ENCODE measurements at places on chromosomes 16 and 17.

- DNase-seq = no peak
Measured at GRCh38 chr16:87836844-87837581, 32.3 kb downstream of the SLC7A5 start.

GRCh38 chr17:70006159-70006558, 68.9 kb upstream of the KCNJ16 start:
- DNase-seq = no peak

GRCh38 chr16:86044241-86044671, 145.3 kb downstream of the IRF8 start:
- DNase-seq = no peak

DNA sequence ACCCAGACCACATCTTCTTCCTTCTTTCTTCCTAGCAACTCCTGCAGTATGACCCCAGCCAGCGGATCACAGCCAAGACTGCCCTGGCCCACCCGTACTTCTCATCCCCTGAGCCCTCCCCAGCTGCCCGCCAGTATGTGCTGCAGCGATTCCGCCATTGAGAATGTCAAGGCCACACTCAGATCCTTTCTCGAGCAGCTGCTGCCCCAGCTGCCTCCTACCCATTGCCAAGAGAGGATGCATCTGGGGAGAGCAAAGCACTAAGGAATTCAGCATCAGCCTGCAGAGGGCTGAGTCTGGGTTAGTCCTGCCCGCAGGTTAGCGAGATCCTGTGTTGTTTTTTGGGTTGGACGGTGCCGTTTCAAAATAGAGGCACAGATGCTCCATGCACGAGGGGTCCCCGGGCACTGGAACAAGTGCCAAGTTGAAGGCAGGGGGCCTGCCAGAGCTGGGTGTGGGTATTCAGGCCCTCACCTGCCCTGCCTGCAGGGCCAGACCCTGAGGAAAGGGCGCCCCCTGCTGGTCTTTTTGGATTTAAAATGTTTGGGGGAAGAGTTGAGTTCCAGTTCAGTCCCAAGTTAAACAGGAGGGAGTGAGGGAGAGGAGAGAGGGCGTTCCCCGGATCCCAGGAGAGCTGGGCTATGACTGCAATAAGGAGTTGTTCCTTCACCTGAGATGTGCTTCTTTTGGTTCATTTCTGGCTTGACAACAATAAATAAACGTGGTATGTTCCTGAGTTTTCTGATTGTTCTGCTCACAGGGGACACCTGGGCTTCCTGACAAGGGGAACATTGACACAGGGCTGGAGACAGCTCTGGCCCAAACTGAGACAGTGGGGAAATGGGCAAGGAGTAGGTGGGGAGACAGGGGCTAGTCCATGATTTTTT, 4.9 kb downstream of the CDK3 start:
- peak; percentile 70 for DNase-seq

- DNase-seq = no peak
Measured at GRCh38 chr16:15948532-15949209, 745 bp upstream of the ABCC1 start.

DNA sequence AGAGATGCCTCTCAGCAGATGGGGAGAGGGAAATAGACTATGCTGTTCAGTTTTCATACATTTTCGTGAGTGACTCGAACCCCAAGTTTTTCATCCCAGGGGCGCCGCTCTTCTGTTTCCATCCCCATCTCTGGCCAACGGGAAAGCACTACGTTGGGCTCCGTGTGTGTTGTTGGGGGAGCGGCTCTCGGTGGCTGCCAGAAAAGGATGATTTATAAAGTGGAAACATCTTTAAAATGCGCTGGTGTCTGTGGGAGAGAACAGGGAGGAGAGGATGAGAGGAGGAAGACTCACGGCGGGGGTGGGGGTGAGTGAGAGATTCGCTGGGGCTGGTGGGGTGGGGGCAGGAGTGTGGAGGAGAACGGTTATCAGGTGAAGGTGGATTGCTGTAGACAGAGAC, 5.8 kb downstream of the TBX4 start:
- no peak for DNase-seq

- no peak for DNase-seq
Measured at GRCh38 chr17:61496174-61496956, 44.1 kb downstream of the TBX4 start.

DNA sequence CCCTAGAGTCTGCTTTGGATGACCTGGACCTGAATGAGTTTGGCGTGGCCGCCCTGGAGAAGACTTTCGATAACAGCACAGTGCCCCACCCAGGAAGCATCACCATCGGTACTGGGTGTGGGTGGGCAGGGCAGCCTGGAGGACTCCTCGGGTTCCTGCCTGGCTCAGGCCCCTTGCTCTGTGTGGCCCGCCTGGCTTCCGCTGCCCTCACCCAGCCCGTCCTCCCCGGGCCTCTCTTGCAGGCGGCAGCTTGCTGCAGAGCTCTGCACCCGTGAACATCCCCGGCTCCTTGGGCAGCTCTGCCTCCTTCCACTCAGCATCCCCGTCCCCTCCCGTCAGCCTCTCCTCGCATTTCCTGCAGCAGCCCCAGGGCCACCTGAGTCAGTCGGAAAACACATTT, 24.5 kb downstream of the UNC13D start:
- DNase-seq = no peak

GRCh38 chr16:67470359-67470758, 10.6 kb downstream of the ATP6V0D1 start:
- no peak for DNase-seq

DNA sequence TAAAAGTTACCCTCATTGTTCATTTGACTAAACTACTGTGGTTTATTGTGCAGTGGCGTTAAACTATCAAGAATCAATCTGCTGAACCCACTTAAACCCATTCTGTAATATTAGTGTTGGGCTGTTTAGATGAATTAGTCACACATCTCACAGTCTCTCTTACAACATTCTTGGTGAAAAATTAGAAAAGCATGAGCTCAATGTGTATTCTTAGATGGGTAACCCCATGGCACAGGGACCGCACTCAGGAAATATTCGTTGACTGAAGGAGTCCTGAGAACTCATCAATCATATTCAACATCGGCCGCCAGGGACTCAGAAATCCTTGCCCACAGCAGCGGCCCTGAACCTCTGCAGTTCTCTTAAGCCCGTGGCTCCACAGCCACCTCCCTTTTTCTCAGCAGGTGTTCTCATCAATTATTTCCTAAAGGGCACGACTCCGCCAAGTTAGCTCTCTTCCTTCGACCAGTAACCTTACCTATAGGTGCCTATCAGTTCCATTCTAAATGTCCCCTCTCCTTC, 155.6 kb downstream of the STX8 start:
- DNase-seq = no peak

DNA sequence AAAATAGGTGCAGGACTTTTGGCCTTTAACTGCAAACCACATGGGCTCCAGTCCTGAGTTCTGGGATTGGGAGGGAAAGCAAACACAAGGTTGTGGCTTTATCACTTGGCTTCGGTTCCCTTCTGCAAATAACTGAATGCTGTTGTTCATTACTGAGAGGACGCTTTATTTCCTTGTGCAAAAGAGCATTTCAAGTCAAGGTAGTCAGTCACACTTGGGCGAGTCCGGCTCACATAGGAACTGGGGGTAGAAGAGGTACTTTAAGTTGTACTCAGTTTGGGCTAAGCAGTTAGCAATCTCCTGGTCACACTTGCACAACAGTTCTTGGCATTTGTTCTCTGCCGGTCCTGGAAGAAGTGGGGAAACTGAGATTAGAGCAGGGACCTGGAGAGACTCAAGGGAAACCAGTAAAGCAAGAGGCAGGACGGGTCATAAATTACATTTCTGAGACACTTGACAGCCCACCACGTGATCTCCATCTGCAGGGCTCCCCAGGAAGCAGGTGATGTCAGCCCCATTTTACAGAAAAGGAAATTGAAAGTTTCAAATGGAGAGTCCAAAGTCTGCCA, 21.6 kb downstream of the PLA2G10 start:
- no peak for DNase-seq

DNA sequence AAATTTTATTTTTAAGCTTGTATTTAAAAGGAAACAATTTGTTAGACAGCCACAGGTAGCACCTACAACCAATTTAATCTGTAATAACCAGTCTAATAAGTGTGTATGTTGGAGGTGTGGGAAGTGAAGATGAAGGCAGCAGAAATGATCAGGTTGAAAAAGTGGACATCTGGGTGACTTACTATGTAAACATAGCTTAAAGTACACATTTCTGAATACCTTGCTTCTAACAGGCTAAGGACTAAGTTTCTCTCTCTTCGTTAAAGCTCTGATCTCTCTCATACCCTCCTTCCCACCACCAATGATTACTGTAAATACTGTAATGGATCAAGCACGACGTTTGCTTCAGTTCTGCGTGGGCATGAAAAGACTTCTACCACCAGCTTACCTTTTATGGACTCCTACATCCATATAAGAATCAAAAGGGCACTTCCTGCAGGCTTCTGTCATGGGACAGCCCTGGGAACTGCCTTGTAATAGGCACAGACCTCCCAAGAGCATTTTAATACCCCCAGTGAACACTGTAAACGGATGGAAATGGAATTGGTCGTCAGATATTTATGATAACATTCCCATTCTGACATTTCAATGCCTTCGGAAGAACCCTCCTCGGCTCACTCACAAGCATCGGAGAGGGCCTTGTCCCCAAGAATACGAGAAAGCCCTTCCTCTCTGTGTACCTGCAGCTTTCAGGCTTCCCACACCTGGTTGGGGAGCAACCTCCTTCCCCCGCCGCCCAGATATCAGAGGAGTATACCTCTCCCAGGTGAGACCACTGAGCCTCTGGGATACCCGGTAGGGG, 700 bp downstream of the CCDC43 start:
- DNase-seq = no peak

DNA sequence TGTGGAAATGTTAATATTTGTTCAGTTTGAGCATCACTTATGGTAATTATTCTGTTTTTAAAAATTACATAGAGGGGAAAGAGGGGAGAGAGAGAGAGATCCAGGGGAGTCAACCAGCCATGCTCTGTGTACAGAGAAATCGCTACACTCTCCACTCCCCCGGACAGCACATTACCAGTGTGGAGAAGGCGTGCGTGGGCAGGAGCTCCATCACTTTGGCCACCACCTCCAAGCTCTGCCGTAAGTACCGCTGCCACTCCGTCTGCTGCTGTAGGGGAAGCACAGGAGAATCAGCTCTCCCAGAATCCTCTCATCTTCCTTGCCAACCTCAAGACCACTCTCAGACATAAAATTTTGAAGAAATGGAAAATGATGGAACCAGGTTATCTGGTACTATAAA, 70.2 kb upstream of the GSG1L start:
- no peak for DNase-seq

GRCh38 chr16:3839402-3840184, 40.9 kb downstream of the CREBBP start:
- DNase-seq = no peak

DNA sequence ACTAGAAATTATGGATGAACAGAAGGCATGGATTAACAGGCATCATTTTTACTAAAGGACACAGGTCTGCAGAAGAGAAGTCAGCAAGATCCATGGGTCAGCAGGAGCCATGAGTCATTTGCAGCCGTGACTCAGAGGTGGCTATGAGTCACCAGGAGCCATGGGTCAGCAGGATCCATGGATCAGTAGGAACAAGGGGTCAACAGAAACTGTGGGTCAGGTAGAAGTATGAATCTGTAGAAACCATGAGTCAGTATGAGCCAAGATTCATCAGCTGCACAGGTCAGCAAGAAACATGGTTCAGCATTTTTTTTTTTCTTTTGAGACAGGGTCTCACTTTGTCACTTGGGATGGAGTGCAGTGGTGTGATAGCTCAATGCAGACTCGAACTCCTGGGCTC, 58.2 kb upstream of the HS3ST4 start:
- no peak for DNase-seq

- DNase-seq = no peak
Measured at GRCh38 chr16:20781697-20782096, 17.9 kb downstream of the ACSM3 start.

DNA sequence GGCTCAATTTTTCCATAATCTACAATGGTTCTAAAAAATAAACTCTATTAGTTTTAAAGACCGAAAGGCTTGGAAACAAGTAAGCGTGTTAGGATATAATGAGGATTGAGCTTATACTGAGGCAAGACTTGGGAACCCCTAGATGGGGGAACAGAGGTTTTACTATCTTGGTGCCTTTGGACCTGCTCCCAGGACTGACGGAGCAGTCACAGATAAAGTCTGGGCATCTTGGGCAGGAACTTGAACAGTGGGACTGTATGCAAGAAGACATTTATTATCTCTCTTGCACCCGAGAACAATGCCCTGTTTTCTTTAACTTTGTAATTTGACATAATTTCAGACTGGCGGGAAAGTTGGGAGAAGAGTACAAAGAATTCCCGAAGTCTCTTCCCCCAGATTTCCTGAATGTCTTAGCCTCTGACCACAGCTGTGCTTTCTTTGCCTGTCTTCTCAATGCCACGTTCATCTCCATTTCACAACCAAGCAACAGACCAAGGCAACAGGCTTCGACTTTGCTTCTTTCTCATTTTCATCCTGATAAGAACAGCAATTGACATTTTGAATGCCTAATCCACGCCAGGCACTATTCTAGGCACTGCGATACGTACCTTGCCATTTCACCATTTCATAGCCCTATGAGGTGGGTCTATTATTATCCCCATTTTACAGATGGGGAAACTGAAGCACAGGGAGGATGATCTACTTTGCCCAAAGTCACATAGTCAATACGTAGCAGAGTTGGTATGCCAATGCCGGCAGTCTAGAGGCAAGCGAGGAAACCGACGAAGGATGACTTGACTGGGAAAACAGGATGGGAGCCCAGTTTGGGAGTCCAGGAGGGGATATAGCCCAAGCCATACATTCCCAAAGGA, 3.0 kb upstream of the IL4R start:
- DNase-seq = no peak

DNA sequence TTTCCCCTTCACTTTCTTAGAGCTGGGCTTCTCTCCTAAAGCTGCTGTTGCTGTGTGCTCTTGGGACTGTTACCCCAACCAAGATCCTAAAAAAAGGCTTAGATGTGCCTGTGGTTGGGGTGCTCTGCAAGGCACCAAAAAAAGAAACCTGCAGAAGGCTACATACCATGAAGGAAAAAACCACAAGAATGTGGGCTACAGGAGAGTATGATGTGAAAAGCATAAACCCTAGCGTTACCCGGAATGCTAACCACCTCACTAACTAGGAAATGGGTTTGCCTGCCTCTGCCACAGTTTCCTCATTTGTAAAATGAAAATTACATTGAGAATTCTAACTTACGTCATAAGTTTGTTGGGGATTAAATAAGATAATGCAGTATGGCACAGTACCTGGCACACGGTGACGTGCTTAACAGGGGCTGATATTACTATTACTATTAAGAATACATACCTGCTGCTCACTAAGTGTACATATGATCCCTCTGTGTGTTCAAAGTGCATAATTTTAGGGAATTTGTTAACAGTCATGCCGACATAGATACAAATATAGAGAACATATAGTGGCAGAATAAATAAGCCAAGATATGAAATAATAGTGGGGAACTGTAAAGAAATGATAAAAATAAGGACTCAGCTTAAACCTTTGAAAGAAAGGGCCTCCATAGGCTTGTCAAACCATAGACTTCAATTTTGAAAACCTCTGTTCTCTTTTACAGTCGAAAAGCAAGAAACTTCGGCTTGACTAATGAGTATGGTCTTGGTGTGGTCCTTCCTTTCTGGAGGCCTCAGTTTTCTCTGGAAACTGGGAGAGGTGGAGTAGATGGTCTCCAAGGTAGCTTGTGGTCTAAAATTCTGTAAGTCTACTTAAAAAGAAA, 177.8 kb upstream of the TBX2 start:
- no peak for DNase-seq

All from activated T-helper 1 cell treated with anti-CD3 and anti-CD28 coated beads, Interleukin-2, amount 50 U/mL, for 16 hours (primary cell).